Caco-2 (cell line): ENCODE measurements at places on chromosomes 5 and 9. TPM values are rescaled to one million over a fixed set of nuclear protein-coding genes. Genes with fewer than 3 reads are reported as not detected.

The HAVCR2 gene
- 0.32 and 0.41 TPM in 2 replicates for total RNA-seq

DNA sequence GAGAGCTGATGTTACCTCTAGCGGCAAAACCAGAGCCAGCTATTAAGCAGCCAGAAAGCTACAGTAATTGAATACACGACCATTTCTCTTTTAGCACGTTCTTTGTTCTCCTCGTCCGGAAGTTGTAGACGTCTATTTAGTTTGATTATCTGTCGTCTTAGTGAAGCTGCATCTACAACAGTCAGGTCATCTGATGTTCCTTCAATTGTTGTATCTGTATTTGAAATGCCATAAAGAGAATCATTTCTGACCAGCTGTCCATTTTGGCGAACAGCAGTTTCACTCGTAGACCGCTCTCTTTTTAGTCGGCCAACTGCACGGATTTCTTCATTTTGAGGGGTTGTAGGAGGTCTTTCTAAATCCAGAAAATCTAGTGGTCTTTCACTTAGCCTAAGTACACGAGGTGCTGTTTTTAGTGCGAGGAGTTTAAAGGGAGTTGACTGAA is 12.6 kb downstream of the PDE6A start:
- no peak for DNase-seq

DNA sequence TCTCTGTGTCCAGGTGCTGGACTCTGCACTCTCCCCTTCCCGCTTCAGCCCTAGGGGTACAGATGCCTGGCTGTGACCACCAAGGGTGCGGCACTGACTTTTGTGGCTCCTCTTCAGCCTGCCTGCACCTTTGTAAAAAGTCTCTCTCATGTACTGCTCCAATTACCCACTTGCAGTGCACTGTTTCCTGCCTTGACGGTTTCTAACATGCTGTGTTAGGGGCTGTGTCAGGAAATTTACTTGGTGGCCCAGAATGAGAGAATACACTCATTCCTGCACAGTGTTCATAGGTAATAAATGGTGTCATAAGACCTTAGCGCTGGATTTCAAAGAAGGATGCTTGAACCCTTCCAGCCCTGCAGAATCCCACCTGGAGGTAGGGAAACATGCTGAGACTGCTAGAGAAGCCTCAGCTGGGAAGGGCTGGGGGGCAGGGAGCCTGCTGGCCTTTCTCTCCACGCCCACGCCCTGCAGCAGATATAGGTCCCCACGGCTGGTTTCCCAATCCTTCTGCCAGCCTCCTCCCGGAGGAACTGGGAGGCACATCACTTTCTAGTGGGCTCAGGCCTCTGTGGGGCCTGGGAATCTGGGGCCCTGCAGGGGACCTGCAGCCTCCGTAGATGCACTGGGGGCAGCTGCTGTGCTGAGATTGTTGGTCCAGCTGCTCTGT is 17.6 kb upstream of the HRH2 start:
- no peak for DNase-seq

GRCh38 chr5:148075529-148075928 is 11.7 kb downstream of the SPINK5 start:
- no peak for DNase-seq

The GZMA gene
- not detected in 2 replicates for total RNA-seq

The MELK gene
- total RNA-seq, result 57.8 and 59.6 TPM in 2 replicates

DNA sequence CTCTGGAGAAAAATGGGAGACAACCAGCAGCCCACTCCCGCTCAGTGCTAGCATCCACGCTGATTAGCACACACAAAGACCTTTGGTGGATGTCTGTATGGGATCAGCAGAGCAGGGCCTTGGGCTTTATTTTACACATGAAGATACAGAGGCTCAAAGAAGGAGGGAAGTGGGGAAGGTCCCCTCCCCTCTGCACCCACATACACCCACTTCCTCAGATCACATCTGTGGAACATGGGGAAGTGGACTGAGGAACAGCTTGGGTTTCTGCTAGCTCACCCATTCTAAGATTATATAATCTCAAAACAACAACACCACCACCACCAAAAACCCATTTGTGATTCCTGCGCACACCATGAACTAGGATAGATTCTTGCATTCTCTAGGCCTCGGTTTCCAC is 14.0 kb downstream of the GGTA1 start:
- DNase-seq, result no peak

DNA sequence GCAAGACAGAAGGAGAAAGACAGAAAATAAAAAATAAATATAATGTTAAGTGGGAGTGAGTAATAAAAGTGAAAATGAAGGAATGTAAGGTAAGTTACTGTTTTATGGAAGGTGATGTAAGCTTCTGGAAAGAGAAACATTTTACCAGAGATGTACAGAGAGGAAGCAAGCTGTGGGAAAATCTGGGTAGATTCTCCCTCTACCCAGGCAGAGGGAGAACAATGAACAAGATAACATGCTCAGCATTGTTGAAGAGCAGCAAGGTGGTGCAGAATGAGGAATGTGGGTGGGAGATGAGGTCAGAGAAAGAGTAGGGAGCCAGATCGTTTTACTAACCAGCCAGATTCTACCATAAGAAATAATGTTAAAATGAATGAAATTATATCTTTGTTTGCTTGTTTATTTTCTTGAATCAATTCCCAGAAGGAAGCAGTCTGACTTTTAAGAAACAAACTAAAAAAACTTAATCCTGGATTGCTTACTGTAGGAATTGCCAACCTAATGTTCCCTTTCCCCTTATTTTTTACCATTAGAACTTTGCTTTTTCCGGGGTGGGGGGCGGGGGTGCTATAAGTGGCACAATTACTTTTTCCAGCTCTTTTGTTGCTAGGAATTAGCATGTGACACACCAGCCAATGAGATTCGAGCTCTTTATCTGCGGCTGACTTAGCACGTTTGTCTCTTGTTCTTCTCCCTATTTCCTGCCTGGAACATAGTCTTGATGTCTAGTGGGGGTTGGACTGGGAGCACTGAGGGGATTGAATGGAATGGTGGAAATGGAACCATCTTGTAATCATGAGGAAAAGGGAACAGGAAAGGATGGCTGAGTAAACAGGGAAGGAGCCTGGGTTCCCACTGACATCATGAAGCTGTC is 356.7 kb downstream of the TMEM167A start:
- no peak for DNase-seq

DNA sequence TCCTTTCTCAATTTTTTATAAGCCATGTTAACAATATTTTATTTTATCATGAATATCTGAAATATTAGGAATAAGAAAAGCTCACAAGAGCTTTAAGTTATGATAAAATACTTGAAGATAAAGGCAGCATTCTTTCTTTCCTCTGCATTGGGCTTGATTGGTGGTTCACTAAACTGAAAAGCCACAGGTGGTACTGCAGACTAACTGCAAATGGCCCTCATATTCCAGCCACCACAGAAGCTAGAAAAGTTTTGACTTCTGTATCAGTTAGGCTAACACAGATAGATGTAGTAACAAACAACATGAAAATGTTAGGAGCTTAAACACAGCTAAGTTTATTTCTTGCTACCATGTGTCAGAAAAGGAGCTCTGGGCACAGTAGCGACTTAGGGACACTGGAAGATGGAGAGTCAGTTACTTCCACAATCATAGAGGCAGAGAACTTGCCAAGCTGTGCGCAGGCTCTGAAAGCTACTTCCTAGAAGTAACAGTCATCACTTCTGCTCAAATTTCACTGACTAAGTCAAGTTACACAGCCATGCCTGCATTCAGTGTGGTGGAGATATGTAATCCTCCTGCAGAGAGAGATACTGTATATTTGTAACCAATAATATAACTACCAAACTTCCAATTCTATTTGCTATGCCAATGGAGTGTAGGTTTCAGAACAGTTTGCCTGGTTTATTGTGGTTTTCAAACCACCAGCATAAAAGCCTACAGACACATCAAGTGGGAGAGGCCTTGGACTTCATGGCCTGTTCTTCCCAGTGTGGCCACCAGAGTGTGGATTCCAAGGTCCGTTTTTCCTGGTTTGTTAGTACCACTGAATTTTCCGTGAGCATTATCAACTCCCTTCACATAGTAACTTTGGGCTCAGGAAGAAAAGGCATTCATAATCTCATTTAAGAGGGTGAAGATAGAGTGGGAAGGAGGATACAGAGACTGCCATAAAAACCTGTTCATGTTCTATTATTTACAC is 268.3 kb downstream of the PJA2 start:
- peak; percentile 4 for DNase-seq

The CYSRT1 gene
- 1.7 and 1.8 TPM in 2 replicates for total RNA-seq

GRCh38 chr9:109329638-109330258 is 8.9 kb upstream of the EPB41L4B start:
- DNase-seq, result no peak

The WDR38 gene
- total RNA-seq, result not detected in 2 replicates

The F2RL2 gene
- not detected in 2 replicates for total RNA-seq

DNA sequence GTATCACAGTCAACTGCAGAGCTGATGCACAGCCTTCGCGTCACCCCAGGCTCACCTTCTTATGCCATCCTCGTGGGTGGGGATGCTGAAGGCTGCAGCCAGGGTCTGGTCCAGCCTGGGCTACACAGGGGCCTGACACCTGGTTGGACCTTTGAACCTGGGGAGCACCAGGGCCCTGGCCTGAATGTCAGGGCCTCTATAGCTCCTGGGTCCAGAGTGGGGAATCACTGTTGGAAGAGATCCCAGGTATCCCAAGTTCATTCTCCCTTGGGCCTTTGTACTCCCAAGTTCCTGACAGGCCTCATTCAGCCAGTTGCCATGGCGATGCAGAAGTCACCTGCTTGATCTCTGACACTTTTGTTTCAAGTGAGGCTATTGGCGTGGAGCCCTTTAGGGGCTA is 43.8 kb downstream of the ZNF618 start:
- DNase-seq, result no peak

DNA sequence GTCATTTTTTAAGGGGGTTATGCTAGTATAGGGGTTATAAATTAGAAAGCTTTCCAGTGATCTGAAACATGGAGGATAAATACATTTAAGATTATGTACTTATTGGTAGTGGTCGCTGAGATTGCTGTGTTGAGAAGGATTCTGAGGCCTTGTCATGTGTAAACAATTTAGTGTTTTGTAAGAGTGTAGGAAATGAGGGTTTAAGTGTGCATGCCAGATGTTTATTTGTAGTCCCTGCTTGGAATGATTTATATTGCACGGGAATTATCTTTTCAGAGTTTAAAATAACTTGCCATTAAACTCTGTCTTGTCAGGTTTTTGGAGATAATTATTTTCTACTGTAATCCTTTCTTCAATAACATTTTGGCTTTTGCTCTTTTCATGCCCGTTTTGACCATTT is 19.4 kb downstream of the ZNF618 start:
- DNase-seq, result no peak

DNA sequence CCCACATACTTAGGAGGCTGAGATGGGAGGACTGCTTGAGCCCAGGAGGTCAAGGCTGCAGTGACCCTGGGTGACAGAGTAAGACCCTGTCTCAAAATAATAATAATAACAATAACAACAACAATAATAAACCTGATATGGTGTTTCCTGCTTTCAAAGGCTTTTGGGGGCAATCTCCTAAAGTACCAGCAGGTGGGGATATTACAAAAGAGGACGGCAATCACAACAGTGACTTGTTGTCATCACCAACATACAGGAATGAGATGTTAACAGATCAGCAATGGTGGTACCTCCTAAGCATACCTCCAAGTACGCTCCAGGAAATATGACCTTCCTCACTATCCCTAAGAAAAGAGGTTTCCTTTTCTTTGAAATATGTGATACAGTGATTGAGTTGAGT is 91.1 kb upstream of the RNF180 start:
- DNase-seq, result no peak

The ANKRD33B gene
- 22.8 and 25.3 TPM in 2 replicates for total RNA-seq

The BTNL8 gene
- 6.0 and 7.3 TPM in 2 replicates for total RNA-seq

The FGF1 gene
- total RNA-seq, result not detected in 2 replicates

DNA sequence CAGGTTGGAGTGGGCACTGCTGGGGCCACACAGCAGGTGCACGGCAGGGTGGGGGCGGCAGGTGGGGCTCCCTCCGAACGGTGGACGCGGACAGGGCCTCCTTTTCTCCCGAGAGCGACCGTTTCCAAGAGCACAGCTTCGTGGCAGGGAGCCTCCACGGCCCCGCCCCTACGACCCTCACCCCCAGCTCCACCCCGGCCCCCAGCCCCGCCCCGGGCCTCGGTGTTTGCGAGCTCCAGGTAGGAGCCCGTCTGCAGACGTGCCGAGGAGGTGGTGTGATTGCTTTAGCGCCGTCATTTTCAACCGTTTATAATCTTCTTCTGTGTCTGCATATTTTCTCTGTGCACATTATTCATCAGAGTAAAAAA is 8.8 kb downstream of the GRIN1 start:
- DNase-seq, result no peak

DNA sequence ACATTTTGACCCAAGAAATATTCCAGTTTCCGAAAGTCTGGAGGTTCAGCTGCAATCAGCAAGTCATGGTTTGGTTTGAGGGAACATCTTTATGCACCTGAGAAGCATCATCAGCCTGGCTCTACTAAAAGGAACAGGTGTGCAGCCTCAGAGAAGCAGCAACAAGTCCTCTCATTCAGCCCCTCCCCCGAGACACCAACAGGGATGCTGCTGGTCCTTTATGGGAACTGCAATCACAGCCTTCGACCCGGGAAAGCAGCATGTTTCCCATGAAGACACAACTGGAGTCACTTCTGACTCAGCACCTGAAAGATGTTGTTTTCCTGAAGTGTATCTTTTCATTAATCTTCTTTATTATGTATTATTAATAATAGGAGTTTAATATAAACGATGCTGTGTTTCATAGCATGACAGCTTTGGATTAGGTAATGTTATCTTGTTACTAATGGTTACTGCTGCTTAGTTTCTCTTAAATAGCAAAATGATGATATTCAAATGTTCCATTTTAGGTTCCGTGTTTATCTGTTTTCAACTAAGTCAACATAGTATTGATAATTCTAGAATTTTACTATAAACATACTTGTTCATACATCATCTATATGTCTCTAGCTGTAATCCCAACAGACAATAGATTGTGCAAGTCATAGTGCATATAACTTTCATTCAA is 15.6 kb upstream of the NREP start:
- peak; percentile 19 for DNase-seq

The HAND1 gene
- 0.45 and 2.2 TPM in 2 replicates for total RNA-seq

- DNase-seq, result no peak
These were observed 788.9 kb upstream of the GRAMD2B start for GRCh38 chr5:125634216-125634835.

DNA sequence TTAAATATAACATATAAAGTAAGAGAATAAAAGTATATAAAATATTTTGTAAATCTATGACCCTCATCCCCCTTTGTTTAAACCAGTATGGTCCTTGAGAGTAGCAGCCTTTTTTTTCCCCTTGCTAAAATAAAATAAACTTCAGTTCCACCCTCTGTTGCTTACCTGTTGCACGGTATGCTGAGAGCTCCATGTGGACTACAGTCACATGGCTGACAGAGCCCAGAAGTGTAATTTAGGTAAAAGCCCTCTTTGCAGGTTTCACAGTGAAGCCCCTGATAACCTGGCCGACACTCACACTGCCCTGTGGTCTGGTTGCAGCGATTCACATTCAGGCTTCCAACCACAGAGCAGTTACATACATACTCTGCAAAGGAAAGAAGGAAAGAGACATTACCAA is 55.1 kb downstream of the MEGF9 start:
- no peak for DNase-seq

- DNase-seq, result no peak
These were observed 179.6 kb downstream of the GRIA1 start for GRCh38 chr5:153670101-153670500.
